ENCODE measurements at places on chromosomes 3 and 15.

- DNase-seq = no peak
These were observed 31.6 kb upstream of the COPB2 start for GRCh38 chr3:139421040-139421439.

- DNase-seq = no peak
These were observed 324.8 kb upstream of the CTDSPL start for GRCh38 chr3:37536840-37537239.

- DNase-seq = no peak
These were observed 131.6 kb upstream of the NECTIN3 start for GRCh38 chr3:110940055-110940454.

DNA sequence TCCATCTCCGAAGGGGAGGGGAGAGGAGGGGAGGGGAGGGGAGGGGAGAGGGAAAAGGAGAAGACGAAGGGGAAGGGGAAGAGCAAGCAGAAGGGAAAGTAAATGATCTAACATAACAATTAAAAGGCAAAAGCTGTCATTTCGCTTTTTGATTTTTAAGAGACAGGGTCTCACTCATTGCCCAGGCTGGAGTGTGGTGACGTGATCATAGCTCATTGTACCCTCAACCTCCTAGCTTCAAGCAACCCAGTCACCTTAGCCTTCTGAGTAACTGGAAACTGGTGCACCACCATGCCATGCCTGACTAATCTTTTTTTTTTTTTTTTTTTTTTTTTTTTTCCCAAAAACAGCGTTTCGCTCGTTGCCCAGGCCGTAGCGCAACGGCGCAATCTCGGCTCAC, 22.6 kb downstream of the ADAM10 start:
- DNase-seq = no peak

Measured in stimulated activated CD8-positive, alpha-beta memory T cell treated with anti-CD3 and anti-CD28 coated beads, Interleukin-4, amount 100 ng/mL, for 1 hour (primary cell).